Uterus (tissue), 4 donors: ENCODE measurements at places on chromosomes 16 and 17. TPM values are rescaled to one million over a fixed set of nuclear protein-coding genes. Genes with fewer than 3 reads are reported as not detected.
A peak's percentile ranks its signal among the peaks of the same experiment; 100 is the strongest.

SRSF2 gene
- total RNA-seq: 753 TPM

DNA sequence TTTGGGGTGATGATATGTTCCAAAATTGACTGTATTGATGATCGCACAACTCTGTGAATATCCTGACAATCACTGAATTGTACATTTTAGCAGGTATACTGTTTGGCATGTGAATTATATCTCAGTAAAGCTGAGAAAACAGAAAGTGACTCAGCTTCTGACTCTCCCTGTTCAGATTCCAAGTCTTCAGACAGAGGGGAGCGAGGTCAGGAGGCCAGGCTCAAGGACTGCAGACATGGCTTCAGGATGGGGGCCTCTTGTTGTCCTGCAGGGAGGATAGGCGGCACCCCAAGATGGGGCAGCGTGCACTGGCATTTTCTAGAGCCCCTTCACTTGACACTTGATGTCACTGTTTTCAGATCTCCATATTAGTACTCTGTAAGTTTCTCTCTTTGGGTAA, 45.6 kb downstream of the KNOP1 start:
- no peaks in the 10 kb centered on the region for H3K27me3 ChIP-seq
- H3K36me3 ChIP-seq: no peaks in the 10 kb centered on the region
- no peak overlapping the region for H3K4me3 ChIP-seq
- H3K4me1 ChIP-seq: no peaks in the 10 kb centered on the region

DNA sequence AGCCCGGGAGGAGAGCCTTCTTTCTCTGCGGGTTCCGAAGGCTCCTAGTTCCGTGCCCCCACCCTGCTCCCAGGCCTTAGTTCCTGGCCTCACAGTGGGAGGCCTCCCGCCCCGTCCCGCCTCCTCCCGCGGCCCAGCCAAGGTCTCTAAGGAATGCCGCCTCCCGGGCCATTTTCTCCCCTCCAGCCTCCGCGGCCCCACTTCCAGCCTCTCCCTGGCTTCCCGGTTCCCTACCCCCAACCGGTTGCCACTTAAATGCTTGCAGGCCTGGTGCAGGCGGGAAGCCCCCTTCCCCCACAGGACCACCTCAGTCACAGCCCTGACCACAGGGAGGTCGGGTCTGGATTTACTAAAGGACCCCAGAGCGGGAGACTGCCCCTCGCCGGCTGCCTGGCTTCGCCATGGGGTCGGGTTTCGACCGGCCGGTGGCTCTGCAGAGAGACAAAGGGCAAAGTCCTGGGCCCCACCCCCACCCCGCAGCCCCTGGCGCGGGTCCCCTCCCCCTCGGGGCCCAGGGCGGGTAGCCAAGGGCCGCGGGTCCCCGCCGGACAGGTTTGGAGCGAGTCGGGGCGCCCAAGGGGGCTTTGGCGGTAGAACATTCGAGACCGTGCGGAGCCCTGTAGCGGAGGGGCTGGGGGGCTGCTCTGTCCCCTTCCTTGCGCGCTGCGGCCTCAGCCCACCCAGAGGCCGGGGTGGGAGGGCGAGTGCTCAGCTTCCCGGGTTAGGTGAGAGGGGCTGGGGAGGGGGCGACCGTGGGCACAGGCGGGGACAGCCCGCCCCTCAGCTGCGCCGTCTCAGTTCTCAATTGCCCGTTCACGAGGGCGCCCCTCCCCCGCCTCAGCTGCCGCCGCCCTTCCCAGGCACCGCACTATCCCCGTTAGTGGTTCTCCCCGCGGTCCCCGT, 16.4 kb downstream of the IGF2BP1 start:
- H3K4me3 ChIP-seq: no peak overlapping the region
- no peaks in the 10 kb centered on the region for H3K4me1 ChIP-seq
- no peak overlapping the region for H3K27ac ChIP-seq
- H3K27me3 ChIP-seq: peaks cover 26% of the 10 kb centered on the region
- H3K36me3 ChIP-seq: no peaks in the 10 kb centered on the region

DNA sequence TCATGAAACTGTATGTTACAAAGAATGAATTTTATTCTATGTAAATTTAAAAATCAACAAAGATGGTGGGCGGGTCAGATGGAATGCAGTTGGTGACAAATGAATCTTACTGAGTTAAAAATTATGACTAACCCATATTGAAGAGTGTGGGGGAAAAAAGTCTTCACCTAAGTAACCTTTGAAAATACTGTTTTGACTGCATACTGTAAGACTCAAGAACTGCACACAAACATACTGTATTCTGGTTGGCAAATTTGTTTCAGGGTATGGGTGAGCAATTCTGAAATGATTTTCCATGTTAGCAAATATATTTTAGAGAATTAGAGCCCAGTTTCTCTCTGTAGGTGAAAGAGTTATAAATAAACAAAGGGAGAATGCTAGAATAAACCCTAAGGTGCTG, 153.7 kb upstream of the KCNJ18 start:
- H3K27ac ChIP-seq: no peak overlapping the region
- no peak for DNase-seq
- H3K4me1 ChIP-seq: no peaks in the 10 kb centered on the region
- H3K27me3 ChIP-seq: no peaks in the 10 kb centered on the region

SPATA2L gene
- total RNA-seq: 1.2 TPM

GRCh38 chr16:15837761-15838160, 19.1 kb downstream of the MYH11 start:
- no peaks in the 10 kb centered on the region for H3K4me1 ChIP-seq
- H3K27me3 ChIP-seq: no peaks in the 10 kb centered on the region
- H3K4me3 ChIP-seq: no peak overlapping the region

DNA sequence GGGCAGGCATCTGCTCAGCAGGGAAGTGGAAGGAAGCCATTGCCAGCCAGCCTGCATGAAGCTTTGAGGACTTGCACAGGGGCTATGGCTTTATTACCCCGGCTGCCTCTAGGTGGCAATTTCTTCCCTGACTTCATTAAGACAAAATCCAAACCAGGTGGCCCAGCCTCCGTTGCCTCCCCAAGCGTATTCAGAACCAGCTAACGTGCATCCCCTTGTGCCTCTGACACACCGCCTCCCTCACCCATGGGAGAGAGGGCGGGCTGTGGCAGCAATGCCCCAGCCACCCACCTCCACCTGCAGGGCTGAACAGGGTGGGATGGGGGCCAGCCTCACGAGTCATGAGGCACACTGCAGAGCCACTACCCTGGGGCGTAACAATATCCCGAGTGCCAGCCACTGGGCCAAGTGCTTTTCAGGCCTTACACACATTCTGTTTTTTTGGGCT, 6.8 kb downstream of the KIFC3 start:
- H3K27me3 ChIP-seq: no peaks in the 10 kb centered on the region
- no peaks in the 10 kb centered on the region for H3K36me3 ChIP-seq
- no peak for DNase-seq
- H3K27ac ChIP-seq: no peak overlapping the region
- no peak overlapping the region for H3K4me3 ChIP-seq

NPIPB8 gene
- 8.1 TPM for total RNA-seq

STH gene
- total RNA-seq: not detected

TVP23A gene
- total RNA-seq: not detected

TMEM92 gene
- not detected for total RNA-seq

TEKT5 gene
- 0.62 TPM for total RNA-seq

DNA sequence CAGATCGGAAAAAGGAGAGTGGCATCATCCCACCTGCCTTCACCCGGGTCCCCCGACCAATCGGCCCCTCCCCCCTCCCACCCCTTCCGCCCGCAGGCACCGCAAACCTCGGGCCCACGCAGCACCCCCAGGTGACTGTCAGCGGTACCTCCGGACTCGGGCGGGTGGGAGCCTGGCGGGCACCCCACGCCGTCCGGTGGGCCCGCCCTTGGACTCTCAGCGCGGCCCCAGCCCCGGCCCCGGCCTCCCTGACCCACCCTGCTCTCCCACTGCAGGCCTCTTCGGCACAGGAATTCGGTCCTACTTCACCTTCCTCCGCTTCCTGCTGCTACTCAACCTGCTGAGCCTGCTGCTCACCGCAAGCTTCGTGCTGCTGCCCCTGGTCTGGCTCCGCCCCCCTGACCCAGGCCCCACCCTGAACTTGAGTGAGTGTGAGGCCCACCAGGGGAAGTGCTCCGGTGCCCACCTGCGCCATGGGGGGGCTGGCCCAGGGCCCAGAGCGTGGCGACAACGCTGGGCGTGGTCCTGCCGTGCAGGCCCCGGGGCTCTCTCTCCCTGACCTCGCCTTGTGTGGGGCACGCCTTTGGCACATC, 1.6 kb downstream of the TMC8 start:
- no peak overlapping the region for H3K4me3 ChIP-seq
- H3K27me3 ChIP-seq: peaks cover 10% of the 10 kb centered on the region
- H3K27ac ChIP-seq: no peak overlapping the region
- DNase-seq: no peak

SCIMP gene
- total RNA-seq: not detected

GRCh38 chr16:21646721-21647561, 5.5 kb downstream of the IGSF6 start:
- H3K4me3 ChIP-seq: no peak overlapping the region
- H3K4me1 ChIP-seq: no peaks in the 10 kb centered on the region
- DNase-seq: no peak

DNA sequence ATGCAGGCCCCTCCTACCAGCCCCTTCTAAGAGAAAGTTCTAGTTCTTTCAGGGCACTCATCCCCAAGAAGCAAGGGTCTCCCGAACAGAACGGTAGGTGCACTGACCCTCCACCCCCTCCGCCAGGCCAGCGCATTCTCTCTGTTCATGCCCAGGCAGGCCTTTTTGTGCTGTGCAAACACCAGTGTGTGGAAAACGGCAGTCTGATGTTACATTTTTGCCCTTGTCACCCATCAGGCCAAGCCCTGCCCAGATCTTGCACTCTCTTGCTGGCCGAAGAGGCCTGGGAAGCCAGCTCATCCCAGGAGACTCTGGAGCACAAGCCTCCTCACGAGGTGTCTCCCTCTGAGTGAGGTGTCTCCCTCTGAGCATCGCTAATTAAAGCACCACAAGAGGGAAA, 16.1 kb upstream of the MTSS2 start:
- H3K36me3 ChIP-seq: no peaks in the 10 kb centered on the region
- no peak overlapping the region for H3K4me3 ChIP-seq
- H3K27ac ChIP-seq: peak overlapping the region; percentile 96
- no peaks in the 10 kb centered on the region for H3K27me3 ChIP-seq
- DNase-seq: no peak

EME1 gene
- 1.7 TPM for total RNA-seq

ST6GALNAC1 gene
- 11.8 TPM for total RNA-seq

CCDC144A gene
- total RNA-seq: 24.2 TPM

GRCh38 chr16:28181515-28181914, 30.2 kb downstream of the XPO6 start:
- H3K27me3 ChIP-seq: no peaks in the 10 kb centered on the region
- peaks cover 8% of the 10 kb centered on the region for H3K4me1 ChIP-seq
- no peak overlapping the region for H3K4me3 ChIP-seq
- H3K36me3 ChIP-seq: no peaks in the 10 kb centered on the region

SNAI3 gene
- not detected for total RNA-seq

- no peaks in the 10 kb centered on the region for H3K27me3 ChIP-seq
- H3K4me1 ChIP-seq: no peaks in the 10 kb centered on the region
- no peak overlapping the region for H3K27ac ChIP-seq
- no peak overlapping the region for H3K4me3 ChIP-seq
Measured at GRCh38 chr16:55030944-55031343, 100.3 kb downstream of the IRX5 start.

ADORA2B gene
- 2.1 TPM for total RNA-seq

RCVRN gene
- total RNA-seq: not detected

GRCh38 chr16:89038811-89039735, 54.6 kb upstream of the ACSF3 start:
- H3K27ac ChIP-seq: no peak overlapping the region
- no peaks in the 10 kb centered on the region for H3K36me3 ChIP-seq
- H3K27me3 ChIP-seq: no peaks in the 10 kb centered on the region
- no peak for DNase-seq
- H3K4me1 ChIP-seq: no peaks in the 10 kb centered on the region
- H3K4me3 ChIP-seq: no peak overlapping the region

HEATR9 gene
- not detected for total RNA-seq

DNA sequence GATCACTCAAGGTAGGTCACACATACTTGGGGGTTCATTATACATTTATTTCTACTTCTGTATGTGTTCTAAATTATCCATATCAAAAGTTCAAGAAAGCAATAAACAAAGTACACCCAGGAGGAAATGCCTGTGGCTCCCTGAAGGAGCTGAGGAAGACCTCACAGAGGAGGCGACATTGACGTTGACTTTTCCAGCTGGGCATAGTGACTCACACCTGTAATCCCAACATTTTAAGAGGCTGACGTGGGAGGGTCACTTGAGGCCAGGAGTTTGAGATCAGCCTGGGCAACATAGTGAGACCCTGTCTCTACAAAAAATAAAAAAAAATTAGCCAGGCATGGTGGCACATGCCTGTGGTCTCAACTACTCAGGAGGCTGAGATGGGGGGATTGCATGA, 16.3 kb downstream of the ITGAD start:
- no peak overlapping the region for H3K4me3 ChIP-seq
- H3K36me3 ChIP-seq: no peaks in the 10 kb centered on the region
- no peaks in the 10 kb centered on the region for H3K4me1 ChIP-seq
- DNase-seq: no peak
- H3K27me3 ChIP-seq: no peaks in the 10 kb centered on the region

DNA sequence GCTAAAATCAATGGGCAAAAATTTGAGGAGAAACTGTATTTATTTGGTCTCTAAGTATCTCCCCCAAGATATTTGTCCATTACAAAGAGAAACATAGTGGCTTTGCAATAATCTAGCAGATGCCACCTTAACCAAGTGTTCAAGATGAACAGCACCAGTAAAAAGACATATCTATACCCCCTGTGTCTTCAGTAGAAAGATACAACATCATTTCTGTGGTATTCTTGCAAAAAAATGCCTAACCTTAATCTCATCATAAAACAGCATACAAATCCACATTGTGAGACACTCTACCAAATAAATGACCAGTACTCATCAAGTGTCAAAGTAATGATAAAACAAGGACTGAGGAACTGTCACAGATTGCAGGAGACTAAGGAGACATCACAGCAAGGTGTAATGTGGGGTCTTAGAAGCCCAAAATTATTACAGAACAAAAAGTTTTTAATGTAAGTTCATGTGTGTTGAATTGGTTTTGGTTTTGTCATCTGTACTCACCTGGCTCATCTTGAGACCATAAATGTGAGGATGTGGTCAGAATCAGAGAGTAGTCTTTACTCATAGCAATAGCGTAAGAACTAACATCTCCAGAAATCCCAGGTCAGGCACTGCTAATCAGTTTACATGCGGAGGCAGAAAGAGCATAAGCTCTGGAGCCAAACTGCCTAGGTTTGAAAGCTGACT, 77.2 kb downstream of the AATF start:
- H3K27me3 ChIP-seq: no peaks in the 10 kb centered on the region
- H3K4me3 ChIP-seq: no peak overlapping the region
- no peak overlapping the region for H3K27ac ChIP-seq
- DNase-seq: no peak

PRAC1 gene
- total RNA-seq: not detected
